Keratinocyte (primary cell): ENCODE measurements at places on chromosomes 5 and 9. TPM values are rescaled to one million over a fixed set of nuclear protein-coding genes. Genes with fewer than 3 reads are reported as not detected.

Gene BTNL3
- polyA plus RNA-seq = not detected in 3 replicates

Gene PCDHGB3
- polyA plus RNA-seq = 0.17 to 0.28 TPM (median 0.18 TPM) in 3 replicates

Gene ACER2
- 3.2 to 4.3 TPM (median 4.2 TPM) in 3 replicates for polyA plus RNA-seq

DNA sequence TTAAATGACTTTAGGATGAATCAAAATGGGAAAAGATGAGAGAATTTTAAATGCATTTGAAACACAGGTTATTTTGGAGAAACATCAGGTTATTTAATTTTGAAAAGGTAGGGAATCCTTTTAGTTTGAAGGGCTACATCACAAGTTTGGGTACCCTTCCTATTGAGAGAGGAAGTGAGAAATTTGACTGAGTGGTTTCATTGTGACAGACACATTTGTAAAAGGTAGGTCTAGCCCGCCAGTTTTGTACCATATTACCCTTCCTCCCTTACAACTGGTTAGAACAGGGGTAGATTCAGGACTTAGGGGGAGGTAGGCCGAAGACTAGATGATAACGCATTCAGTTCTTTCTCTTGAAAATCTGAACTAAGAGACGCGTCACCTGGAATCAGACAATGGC lies 464.2 kb downstream of the EBF1 start:
- no peak for DNase-seq

- no peak for DNase-seq
These were observed 366.7 kb downstream of the GABRG2 start for GRCh38 chr5:162434281-162434680.

GRCh38 chr9:127114606-127115005 lies 7.8 kb downstream of the ANGPTL2 start:
- no peak for DNase-seq

- DNase-seq = no peak
These were observed 228.4 kb upstream of the PPP1R2B start for GRCh38 chr5:156621719-156622118.

DNA sequence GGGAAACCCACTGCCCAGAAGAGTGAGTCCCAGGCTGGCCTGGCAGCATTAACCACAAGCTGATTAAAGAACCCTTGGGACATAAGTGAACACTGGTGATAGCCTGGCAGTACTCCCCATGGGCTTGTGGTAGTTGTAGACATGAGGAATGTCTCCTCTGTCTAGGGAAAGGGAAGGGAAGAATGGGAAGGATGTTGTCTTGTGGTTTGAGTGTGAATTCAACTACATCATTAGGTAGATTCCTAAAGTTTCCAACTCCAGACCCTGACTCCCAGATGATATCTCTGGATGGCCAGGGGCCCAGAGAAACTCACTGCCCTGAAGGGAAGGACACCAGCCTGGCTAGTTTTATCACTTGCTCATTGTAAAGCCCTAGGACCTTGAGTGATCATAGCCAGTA lies 1012.4 kb upstream of the COX7C start:
- DNase-seq = no peak

- DNase-seq = no peak
These were observed 709 bp upstream of the GAPT start for GRCh38 chr5:58490402-58491050.
